ENCODE measurements at places on chromosomes 16 and 17. TPM values are rescaled to one million over a fixed set of nuclear protein-coding genes. Genes with fewer than 3 reads are reported as not detected.

LHX1 gene
- not detected for total RNA-seq

STX1B gene
- 4.0 TPM for total RNA-seq

KRTAP1-5 gene
- total RNA-seq, result not detected

LUC7L3 gene
- total RNA-seq, result 99.0 TPM

- no peak for DNase-seq
Measured at GRCh38 chr16:47392081-47392480, 68.8 kb downstream of the ITFG1 start.

GRCh38 chr16:58518083-58518979, 3.0 kb downstream of the SETD6 start:
- no peak for DNase-seq

GRCh38 chr17:4498461-4499397, at the start of gene SPNS2:
TSS of gene SPNS2 (plus strand) at chr17:4498881. CDS start at chr17:4499048, 167 bp downstream.
- no peak for DNase-seq

DNA sequence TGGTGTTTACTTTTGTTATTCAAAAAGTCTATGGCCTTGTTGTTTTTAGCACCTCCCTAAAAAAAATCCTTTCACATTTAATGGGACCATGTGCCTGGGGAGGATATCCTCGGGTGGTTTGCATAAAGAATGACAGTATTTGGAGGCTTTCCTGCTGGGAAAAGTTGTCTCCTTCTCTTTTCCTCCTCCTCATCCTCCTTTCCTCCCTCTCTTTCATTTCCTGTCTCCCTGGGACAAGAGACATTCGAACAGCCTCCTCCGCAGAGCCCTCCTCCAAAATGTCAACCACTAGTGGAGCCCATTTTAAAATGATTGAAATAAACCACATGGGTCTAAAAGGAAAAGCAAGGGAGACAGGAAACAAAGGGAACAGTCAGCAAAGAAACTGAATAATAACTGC, 67.4 kb downstream of the MYH13 start:
- no peak for DNase-seq
